ENCODE measurements at places on chromosomes 1 and 21. TPM values are rescaled to one million over a fixed set of nuclear protein-coding genes. Genes with fewer than 3 reads are reported as not detected.

Gene KRTAP19-3
- not detected for total RNA-seq

- DNase-seq, result no peak
These were observed 46.8 kb downstream of the NTMT2 start for GRCh38 chr1:170192546-170192945.

DNA sequence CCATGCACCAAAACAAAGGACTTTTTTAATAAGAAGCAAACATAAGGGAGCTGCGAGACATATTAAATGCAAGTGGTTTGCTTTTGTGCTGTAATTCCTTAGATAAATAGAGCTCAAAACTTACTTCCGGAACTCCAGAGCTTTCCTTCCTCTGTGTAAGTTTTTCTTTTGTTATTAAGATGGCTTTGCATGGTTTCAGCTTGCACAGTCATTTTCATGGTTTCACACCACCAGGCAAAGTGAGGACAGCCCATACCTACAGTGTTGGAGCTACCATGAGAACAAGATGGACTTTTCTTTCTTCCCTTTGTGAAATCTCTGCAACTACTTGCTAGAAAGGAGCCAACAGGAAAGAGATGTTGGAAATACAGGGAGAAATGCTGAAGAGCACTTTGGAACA, 368.0 kb downstream of the SETD4 start:
- no peak for DNase-seq

GRCh38 chr1:83064589-83065242, 934.2 kb downstream of the TTLL7 start:
- DNase-seq, result no peak

DNA sequence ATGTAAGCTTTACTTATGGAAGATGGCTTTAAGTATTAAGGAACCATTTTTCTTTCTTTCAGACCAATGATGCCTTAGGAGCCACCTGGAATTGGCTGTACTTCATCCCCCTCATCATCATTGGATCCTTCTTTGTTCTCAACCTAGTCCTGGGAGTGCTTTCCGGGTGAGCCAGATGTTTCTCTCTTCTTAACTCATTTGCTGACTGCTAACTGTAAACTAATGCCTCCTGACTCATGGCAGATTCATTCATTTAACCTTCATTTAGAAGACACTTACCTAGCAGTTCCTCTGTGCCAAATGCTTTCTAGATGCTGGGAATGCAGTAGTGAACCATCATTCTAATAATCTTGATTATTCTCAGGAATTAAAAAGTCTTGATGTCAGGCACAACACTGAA, 168.0 kb downstream of the CACNA1E start:
- DNase-seq, result no peak

- no peak for DNase-seq
These were observed 56.5 kb upstream of the CTPS1 start for GRCh38 chr1:40922969-40923368.

DNA sequence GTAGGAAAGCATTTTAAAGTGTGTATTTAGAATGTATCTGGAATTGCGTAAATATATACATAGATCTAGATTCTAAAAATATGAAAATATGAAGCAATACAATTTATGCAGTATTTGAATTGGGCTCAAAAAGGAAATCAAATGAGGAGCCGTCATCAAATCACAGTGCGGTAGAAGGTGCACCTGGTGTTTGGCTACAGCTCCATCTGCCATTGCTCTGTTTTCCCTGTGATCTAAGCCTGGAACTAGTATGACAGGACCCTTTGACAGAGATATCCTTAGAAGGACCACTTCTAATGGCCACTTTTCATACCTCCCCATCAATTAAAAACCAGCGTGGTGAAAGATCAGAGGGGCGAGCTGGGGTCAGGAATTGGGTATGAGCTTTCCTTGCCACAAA, 202.6 kb downstream of the NFIA start:
- no peak for DNase-seq

GRCh38 chr1:234970731-234971476, 157.7 kb downstream of the TOMM20 start:
- peak; percentile 55 for DNase-seq

- DNase-seq, result no peak
These were observed 565.1 kb downstream of the NPHP4 start for GRCh38 chr1:5427026-5427613.

DNA sequence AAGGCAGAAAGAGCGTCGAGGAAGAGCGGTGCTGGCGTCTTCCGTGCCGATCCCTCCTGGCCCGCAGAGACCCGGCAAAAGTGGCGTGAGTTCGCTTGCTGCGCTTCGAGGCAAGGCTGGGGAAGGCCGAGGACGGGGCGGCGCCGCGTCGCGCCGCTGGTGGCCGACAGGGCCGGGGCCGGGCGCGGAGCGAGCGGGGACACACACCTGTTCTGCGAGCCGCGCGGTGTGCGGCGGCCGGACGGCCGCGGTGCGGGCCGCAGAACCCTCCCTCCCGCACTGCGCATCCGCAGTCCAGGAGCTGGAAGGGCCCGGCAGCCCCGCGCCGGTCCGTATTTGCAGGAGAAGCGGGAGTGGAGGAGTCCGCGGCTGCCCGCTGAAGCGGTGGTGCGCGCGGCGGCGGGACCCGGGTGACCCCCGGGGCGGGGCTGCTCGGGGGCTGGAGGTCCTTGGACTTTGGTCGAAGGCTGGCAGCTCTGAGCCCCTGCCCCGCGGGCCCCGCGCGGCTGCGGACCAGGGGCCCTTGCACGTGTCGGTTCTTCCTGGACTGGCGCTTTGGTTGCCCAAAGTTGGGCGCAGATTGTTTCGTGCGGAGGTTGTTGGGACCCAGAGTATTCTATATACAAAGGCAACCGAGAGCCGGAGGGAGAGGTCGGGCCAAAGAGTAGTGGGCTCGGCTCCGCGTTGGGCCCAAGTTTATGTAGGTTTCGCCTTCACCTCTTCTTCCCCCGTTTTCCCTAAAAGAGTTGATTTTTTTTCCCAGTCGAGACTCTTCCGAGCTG, 2.6 kb downstream of the RNF220 start:
- no peak for DNase-seq

GRCh38 chr21:14833666-14834351, 231.0 kb downstream of the NRIP1 start:
- no peak for DNase-seq

DNA sequence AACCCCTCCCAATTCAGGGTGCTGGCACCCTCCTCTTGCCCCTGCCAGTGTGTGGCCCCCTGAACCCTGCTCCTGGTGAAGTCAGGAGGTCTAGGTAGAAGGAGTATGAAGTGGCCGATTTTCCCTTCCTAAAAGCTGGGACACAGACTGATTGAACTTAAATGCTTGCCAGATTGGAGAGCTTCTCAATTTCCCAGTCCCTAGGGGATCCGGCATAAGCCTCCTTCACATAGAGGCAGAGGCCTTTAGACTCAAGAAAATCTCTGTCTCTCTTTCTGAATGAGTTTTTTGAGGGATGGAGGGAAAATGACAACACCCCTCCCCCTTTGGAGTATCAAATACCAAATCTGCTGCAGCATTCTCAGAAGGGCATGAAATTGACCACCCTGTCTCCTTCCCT, 51.5 kb downstream of the SYT2 start:
- no peak for DNase-seq

Gene COL11A1
- total RNA-seq, result 0.25 TPM

Gene C1orf185
- not detected for total RNA-seq

- DNase-seq, result no peak
These were observed 39.0 kb downstream of the ZZZ3 start for GRCh38 chr1:77643456-77643855.

Gene GPATCH3
- total RNA-seq, result 7.7 TPM

- no peak for DNase-seq
These were observed 23.8 kb downstream of the SERINC2 start for GRCh38 chr1:31436596-31437432.

Gene TCEA3
- 115 TPM for total RNA-seq

Gene PAQR6
- 1.1 TPM for total RNA-seq

DNA sequence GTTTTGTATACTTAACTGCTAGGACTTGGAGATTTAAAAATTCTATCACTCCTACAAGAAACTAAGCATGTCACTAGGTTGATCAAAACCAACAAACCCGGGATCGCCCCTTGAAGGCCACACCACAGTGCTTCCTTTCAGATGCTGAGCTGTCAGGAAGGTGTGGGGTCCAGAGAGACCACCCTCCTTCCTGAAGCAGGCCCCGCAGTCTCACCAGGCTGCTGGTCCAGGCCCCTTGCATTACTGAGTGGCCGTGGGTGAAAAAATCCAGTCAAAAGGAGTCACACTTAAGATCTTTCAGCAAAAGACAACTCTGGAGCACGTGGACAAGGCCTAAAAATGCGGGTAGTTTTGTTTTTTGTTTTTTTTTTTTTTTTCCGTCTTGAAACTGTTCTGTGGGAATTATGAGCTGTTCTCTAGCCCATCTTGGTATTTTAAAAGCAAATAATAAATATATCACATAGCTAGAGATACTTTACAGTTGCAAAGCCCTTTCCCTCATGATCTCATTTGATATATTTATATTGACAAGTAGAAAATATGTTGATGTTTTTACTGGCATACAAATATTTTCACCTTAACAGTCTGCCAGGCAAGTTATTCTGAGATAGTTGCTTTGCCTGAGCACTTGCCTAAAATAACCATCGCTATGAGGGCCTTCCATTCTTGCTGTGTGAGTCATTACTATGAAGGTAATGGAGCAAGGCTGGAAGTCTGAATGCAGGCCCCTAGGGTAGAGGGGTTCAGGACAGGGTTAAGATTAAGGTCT, 73.1 kb upstream of the EDEM3 start:
- no peak for DNase-seq

Gene RRP1
- total RNA-seq, result 18.4 TPM

- no peak for DNase-seq
These were observed 37.5 kb downstream of the TOR1AIP2 start for GRCh38 chr1:179840107-179840506.

Gene PGLYRP4
- not detected for total RNA-seq

DNA sequence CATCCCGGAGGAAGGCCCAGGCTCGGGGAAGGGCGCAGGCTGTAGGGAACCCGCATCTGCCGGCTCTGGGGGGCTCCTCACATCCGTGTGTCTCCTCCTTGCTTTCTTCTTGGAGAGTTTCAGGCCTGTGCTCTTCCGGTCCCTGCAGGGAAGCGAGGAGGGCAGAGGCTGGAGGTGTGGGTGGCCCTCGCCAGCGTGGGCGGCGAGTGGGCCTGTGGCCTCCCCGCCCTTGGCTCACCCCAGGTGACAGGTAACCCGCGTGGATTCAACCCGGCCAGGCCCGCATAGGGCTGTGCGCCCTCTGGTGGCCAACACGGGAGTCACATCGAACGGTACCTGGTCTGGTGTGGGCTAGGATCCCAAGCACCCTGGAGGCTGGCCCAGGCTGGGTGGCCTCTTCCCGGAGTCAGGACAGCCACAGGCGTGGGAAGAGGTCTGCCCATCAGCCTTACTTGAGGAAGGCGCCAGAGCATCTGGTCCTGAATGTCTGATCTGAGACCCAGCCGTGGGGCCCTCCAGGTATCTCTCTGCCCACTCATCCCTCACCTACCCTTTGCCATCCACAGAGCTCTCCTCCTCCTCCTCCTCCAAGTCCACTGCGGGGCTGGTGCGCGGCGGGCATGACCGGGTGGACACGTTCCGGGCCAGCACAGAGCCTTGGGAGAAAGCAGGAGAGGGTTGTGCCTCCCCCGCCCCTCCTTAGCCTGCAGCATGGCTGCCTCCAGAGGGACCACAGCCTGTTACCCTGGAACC, 9.6 kb upstream of the TNFRSF25 start:
- DNase-seq, result peak; percentile 78

Gene CTH
- total RNA-seq, result 5.6 TPM

DNA sequence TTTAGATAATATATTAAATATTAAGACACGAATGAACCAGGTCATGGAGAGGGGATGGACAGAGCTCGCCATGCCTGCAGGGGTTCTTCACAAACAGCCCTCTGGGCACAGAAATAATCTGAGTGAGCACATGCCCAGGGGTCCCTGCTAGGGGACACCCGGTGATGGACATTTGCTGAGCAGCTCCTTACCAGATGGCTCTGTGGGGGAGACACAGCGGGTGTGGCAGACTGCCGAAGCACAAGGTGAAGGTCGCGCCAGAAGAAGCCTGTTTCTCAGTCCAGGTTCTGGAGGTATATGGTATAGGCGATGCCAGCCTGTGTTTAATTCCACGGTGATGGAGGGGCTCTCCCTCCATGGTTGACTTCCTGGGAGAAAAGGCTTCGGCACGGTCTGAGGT, 9.6 kb downstream of the TRABD2B start:
- no peak for DNase-seq

- peak; percentile 78 for DNase-seq
These were observed 626 bp downstream of the PTP4A2 start for GRCh38 chr1:31937300-31938183.

DNA sequence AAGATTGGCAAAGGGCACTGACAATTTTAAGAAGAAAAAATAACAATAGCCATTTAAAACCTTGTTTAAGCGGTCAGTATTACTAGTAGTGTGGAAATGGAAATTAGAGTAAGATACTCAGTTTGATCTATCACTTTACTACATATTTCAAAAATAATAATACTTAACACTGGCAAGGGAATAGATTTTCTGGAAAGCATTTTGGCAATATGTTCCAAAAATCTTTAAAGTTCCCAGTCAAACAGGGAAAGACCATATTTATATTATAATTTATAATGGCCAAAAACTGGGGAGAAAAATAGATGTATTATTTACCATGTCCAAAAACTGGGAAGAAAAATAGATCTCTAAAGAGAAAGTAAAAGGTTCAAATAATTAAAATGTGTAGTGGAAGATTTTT, 28.6 kb upstream of the C1orf21 start:
- DNase-seq, result no peak

- no peak for DNase-seq
These were observed 213.8 kb downstream of the SIPA1L2 start for GRCh38 chr1:232416026-232416568.

Gene FTCD
- total RNA-seq, result 0.47 TPM

Gene LGR6
- total RNA-seq, result 0.06 TPM

GRCh38 chr1:210841926-210842625, 291.9 kb downstream of the KCNH1 start:
- no peak for DNase-seq

Gene CHD5
- 0.42 TPM for total RNA-seq

Gene HTR6
- not detected for total RNA-seq

DNA sequence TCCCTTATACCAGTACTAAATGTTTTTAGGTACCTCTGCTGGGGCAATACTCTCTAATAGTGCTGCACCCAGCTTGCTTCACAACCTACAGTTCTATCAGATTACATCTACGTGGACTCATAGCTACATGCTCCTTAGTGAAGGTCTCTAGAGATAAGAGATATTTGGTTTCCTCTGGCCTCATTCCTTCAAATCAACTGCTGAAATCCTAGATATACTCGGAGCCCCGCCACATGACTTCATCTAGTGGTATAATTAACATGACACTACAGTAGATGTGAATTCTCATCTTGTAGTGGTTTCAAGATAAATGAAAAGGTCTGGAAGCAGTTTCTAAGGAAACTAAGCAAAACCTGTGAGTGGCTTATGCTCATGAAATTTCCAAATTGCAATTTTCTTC, 115.4 kb downstream of the SMYD2 start:
- no peak for DNase-seq

Gene MEX3A
- total RNA-seq, result 0.69 TPM

Gene CAMK2N1
- total RNA-seq, result 3.4 TPM

Gene CCDC28B
- 4.7 TPM for total RNA-seq

Gene IVL
- not detected for total RNA-seq

Measured in pancreas (tissue), 10 donors.